ENCODE measurements at places on chromosomes 6 and 20.

DNA sequence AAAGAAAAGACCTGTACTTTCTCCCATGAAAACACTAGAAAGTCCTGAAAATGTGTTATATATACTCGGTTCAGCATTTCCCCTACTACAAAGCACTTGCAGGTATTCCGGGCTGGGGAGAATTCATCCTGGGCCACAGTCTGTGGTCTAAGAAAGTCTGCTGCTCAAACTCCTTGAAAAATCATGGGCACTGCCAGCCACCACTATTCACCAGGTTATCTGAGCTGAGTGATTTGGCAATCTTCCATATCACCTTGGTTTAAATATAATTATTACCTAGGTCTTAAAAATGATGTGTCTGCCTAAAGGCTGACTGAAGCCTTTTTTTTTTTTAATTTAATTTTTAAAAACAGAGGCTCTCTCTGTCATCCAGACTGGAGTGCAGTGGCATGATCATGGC, 11.3 kb downstream of the FKBP5 start:
- DNase-seq: no peak

GRCh38 chr20:4230651-4231050, 215.3 kb upstream of the RNF24 start:
- DNase-seq: no peak

GRCh38 chr20:38685853-38686473, 38.3 kb upstream of the SLC32A1 start:
- no peak for DNase-seq

- no peak for DNase-seq
These were observed 39.9 kb upstream of the ZNF831 start for GRCh38 chr20:59123678-59124255.

DNA sequence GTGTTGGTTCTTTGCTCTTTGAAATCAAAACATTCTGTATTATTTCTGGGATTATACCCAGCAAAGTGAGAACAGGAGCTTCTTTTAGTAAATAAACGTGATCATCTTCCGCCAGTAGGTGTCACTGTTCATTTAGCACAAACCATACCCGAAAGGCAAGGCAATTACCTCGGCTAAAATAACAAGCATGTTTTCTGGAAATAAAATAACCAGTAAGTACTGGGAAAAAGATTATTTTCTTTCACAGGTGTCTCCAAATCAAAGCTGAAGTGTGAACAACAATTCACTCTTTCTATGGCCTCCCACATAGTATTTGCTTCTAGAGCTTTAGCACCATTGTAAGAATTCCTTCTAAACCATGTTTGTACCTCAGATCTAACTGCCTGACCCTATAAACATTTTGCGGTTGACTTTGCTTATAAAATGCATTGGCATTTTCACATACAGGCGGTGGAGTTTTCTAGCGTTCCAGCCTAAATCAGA, 144.6 kb upstream of the AGPAT4 start:
- DNase-seq: peak; percentile 26

DNA sequence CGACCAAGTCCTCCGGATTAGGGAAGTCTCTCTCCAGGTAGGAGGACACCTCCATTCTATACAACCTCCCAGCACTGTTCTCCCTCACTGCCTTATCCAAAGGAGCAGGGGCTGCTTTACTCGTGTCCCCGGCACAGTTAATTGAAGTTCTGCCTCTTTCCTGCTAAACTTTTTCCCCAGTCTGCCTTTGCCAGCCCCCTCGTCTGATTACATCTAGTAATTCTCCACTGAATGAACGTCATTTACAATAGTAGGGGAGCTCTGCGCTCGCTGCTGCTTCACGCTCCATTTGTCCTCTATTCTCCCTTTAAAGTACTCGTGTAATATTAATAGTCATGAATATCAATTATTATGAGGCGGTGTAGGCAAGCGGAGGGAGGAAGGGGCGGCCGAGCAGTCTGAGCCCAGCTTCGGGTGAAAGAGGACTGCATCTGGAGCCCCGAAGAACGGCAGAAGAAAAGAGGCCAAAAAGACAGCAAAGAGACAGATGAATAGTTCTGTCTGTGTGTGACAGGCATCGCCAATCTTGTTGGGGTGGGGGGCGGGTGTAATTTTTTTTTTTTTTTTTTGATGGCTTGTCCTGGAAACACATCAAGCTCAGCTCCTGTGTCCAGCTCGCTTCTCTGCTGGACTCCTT, 2.9 kb downstream of the TFAP2B start:
- DNase-seq: no peak

DNA sequence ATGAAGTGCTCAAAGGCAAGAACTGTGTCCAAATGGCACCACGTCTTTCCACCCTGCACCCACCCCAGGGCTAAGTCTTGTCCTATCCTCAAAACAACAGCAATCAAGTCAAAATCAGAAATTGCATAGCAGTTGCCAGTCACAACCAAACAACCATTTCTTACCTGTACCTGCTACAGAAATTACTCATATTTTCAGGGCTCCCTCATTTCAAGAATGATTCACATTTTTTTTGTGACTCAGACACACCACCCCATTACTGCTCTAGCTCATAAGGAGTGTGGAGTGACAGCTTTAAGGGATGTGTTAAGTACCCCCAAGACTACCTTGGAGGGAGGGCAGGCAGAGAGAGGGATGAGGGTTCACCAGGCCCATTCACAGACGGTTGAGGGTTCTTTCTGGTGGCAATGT, 111.7 kb downstream of the TRERF1 start:
- no peak for DNase-seq

DNA sequence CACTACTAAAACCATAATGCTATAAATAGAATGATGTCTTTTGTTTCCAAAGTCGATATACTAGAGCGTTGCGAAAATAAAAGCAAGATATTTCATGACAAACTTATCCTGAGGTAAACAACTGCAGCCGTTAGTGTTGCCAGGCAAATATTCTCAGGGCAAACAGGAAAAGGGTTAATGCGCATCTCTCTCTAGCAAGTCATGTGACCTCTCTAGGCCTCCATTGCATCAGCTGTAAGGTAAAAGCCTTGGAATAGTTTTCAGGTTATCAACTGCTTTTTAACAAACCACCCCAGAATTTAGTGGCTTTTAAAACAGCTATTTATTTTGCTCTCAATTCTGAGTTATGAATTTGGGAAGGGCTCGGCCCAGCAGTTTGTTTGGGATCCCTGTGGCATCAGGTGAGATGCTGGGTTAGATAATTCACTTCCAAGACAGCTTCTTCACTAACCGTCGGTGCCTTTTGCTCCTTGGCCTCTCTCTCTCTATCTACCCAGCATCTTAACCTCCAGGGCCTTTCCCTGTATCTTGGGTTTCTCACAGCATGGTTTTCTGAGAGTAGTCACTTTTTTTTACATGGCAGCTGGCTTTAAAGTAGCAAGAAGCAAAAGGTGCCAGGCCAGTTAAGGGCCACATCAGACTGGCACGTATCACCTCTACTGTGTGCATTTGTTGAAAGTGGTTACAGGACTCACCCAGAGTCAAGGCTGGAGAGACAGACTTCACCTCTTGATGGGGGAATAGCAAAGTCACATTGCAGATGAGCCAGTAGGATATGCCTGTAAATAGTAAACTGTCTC, 39.2 kb upstream of the LTV1 start:
- DNase-seq: no peak

Data from central memory CD4-positive, alpha-beta T cell (primary cell).